Heart right ventricle (tissue), 16 donors: ENCODE measurements at places on chromosomes 1 and 21. TPM values are rescaled to one million over a fixed set of nuclear protein-coding genes. Genes with fewer than 3 reads are reported as not detected.

- no peak for DNase-seq
Observed at GRCh38 chr1:91152331-91152730, 130.5 kb upstream of the ZNF644 start.

DNA sequence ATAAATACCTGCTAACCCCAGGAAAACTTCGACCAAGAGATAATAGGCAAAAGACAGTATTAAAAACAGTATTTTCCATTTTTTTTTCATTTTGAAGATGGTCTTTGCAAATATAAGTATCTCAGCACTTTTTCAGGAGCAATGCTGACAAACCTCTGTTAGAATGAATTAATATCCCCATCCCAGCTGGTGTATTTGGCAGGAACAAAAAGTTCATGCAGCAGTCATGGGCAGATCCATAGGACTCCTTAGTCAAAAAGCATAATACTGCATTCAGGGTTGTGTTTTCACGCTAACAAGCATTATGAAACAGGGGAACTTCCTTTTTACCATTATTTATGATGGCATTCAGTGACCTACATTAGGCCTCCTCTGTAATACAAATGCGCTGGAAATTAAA is 344.0 kb downstream of the ST6GALNAC3 start:
- no peak for DNase-seq

DNA sequence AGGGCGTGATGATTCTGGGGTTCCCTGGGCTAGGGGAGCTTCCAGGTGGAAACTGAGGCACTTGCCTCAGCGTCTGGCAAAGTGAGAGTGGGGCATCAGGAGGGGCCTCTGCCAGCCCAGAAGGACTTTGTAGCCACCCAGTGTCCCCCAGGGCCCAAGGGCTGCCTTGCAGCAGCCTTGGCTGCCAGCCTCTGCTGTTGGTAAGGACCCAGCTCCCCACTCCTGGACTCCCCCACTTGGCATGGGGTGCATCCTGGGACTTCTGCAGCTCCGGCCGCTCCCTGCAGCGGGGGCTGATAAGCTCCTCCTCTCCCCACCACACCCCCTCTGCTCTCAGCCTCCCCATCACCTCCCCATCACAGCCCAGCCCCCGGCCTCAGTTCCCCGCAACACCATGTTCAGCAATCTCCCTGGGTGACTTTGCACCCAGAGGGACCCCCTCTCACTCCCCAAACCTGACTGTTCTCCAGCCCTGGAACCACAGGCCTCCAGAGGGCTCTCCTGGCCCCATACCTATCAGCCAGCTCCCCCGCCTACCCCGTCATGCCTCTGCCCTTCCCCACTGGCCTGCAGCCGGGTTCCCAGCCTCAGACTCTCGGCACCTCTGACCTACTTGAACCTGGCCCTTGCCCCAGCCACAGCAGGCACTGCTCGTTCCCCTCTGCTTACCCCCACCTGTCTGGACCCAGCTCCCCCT is 113.0 kb downstream of the CRYAA start:
- no peak for DNase-seq

TFF2 gene
- not detected for polyA plus RNA-seq

DNA sequence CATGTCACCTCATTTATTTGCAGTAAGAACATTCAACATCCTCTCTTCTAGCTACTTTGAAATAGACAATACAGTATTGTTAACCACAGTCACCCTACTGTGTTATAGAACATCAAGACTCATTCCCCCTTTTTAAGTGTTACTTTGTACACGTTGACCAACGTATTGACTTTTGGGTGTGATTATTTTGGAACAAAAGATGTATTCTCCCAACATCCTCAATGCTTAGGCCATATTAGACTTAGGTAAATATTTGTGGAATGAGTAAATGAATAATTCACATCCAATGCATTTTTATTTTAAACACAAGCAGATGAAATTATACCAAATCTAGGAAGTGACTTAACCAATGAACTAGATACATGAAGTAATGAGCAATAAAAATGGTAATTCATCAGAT is 296.6 kb downstream of the CHRM3 start:
- DNase-seq: no peak

GRCh38 chr1:228207381-228207810 is 448 bp upstream of the OBSCN start:
- no peak for DNase-seq

PROX1 gene
- 2.5 TPM for polyA plus RNA-seq

OR10J1 gene
- polyA plus RNA-seq: not detected

- peak; percentile 42 for DNase-seq
Observed at GRCh38 chr1:165631342-165632151, 513 bp downstream of the MGST3 start.

- no peak for DNase-seq
Observed at GRCh38 chr1:211338224-211338620, 11.6 kb downstream of the TRAF5 start.

SPRR4 gene
- not detected for polyA plus RNA-seq

GRCh38 chr1:151458802-151459330 is 428 bp downstream of the POGZ start:
- peak; percentile 66 for DNase-seq

GRCh38 chr1:241808265-241808664 is 39.7 kb upstream of the EXO1 start:
- no peak for DNase-seq

GRCh38 chr1:219990782-219991510 is 55.4 kb downstream of the EPRS1 start:
- DNase-seq: no peak

RXFP4 gene
- not detected for polyA plus RNA-seq
